Stimulated activated naive B cell treated with anti-CD40 and anti-IgM and Interleukin-4, amounts not matched to agents 10 μg/mL and 1 μg/mL and 100 μg/mL, for 72 hours (primary cell): ENCODE measurements at places on chromosomes 7 and 10.

- peaks cover 11% of the 10 kb centered on the region for H3K36me3 ChIP-seq
- H3K27ac ChIP-seq = peak overlapping the region; percentile 76
- no peak for DNase-seq
- H3K4me1 ChIP-seq = peaks cover 59% of the 10 kb centered on the region
Observed at GRCh38 chr10:79142064-79142491, 73.3 kb downstream of the ZMIZ1 start.

- no peaks in the 10 kb centered on the region for H3K27me3 ChIP-seq
- H3K4me1 ChIP-seq = no peaks in the 10 kb centered on the region
- no peak overlapping the region for H3K4me3 ChIP-seq
- no peak overlapping the region for H3K27ac ChIP-seq
- DNase-seq = no peak
Observed at GRCh38 chr7:110612680-110613079, 478.2 kb upstream of the LRRN3 start.

DNA sequence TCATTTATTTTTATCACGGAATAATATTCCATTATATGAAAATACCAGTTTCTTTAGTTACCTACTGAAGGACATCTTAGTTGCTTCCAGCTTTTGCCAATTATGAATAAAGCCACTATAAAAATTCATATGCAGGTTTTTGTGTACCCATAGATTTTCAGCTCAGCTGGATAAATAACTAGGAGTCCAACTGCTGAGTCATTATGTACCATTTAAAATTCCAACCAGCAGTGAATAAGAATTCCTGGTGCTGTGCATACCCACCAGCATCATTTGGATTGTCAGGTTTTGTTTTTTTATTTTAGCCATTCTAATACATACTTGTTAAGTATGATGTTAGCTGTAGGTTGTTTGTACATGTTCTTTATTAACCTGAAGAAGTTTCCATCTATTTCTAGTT is 14.5 kb downstream of the FAM24B start:
- H3K27ac ChIP-seq = no peak overlapping the region
- peaks cover 17% of the 10 kb centered on the region for H3K36me3 ChIP-seq
- peaks cover 25% of the 10 kb centered on the region for H3K4me1 ChIP-seq
- no peak for DNase-seq
- no peak overlapping the region for H3K4me3 ChIP-seq

DNA sequence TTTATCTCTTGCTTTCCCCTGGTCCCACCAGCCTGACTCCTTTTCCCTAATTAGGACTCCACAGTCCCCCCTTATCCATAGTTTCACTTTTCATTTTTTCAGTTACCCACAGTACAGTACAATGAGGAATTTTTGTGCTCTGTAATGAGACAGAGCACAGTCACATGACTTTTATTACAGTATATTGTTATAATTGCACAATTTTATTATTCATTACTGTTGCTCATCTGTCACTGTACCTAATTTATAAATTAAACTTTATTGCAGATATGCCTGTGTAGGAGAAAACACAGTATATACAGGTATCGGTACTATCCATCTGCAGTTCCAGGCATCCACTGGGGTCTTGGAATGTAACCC is 125.4 kb downstream of the KCNMA1 start:
- no peak overlapping the region for H3K4me3 ChIP-seq
- H3K36me3 ChIP-seq = no peaks in the 10 kb centered on the region
- peaks cover 11% of the 10 kb centered on the region for H3K27me3 ChIP-seq
- no peak for DNase-seq

DNA sequence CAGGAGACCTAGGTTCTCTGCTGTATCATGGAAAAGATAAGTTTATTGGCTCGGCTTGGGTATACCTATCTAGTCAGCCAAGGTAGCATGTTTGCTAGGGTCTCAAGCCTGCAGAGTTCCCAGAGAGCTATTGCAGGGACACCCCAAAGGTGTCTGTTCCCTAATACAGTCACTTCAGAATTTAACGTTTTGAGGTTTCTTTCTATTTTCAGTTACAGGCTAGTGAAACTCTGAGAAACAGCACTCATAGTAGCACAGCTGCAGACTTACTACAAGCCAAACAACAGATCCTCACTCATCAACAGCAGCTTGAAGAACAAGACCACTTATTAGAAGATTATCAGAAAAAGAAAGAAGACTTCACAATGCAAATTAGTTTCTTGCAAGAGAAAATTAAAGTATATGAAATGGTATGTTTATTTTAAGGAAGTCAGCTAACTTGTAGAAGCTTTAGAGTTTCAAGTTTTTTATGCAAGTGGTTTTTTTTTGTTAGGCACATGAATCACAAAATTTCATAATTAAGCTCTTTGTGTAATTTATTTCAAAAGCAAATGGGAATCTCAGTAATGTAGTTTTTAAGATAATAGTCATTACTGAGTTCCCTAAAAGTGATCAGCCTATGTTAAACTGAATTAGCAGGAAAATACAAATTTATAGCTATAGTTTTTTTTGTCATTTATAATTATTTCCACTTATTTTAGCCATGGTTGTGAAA is 54.9 kb downstream of the AKAP9 start:
- no peaks in the 10 kb centered on the region for H3K4me1 ChIP-seq
- no peak for DNase-seq
- H3K4me3 ChIP-seq = no peak overlapping the region

DNA sequence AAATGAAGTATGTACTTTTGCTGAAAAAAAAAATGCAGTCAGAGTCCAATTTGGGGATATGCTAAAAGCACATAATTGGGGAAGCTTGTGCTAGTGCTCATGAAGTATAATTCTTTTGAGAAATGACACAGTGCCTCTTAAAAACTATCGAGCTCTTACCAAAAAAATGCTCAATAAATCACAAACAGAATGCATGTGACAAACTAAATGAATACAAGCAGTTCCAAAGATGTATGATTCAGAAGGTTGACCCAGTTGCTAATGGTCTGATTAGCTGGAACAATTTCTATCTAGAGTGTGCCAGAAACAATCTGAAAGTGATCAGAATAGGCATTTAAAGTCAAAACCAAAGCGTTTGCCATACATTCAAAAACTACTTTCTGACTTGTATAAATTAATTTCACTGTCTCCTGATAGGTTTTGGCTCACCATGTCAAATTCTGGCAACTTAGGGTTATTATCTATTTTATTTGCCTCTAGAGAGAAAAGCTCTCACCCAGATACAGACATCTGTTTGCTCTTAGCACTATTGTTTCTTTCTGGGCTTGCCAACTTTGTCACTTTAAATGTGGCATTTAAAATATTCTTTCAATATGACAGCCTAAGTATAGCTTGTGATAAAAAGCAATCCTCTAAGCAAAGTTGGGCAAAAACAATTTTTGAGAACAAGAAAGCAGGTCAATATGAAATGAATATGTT is 114.7 kb upstream of the AHR start:
- peaks cover 23% of the 10 kb centered on the region for H3K4me1 ChIP-seq
- no peaks in the 10 kb centered on the region for H3K36me3 ChIP-seq
- H3K27me3 ChIP-seq = no peaks in the 10 kb centered on the region
- no peak overlapping the region for H3K27ac ChIP-seq

GRCh38 chr10:70647086-70647485 is 25.2 kb upstream of the ADAMTS14 start:
- peaks cover 19% of the 10 kb centered on the region for H3K36me3 ChIP-seq
- H3K27ac ChIP-seq = no peak overlapping the region
- no peak for DNase-seq
- H3K4me3 ChIP-seq = no peak overlapping the region
- no peaks in the 10 kb centered on the region for H3K4me1 ChIP-seq

DNA sequence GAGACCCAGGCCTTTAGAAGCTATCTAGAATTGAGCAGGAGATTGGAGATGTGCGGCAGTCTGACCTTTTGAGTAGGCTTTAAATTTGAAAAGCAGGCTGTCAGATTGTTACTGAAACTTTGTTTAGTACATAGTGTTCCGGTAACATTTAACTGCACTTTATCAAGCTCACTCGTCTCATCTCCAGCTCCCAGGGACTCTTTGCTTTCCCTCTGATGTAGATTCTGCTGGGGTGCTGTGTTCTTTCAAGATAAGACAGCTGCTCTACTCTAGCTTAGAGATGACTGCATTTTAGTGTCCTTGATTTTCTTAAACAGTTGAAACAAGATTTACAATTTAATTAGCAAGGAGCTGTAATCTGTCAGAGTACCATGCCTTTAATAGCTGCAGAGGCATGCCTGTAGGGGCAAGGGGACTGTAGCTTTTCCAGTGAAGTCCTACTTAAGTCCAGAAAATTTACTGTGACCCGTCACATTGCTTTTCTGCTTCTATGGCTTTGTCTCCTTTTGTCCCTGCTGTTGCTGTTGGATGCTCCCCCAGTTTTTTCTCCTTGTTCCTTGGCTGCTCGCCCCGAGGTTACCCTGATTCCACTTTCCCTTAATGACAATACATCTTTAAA is 56.4 kb upstream of the MTPN start:
- H3K27me3 ChIP-seq = no peaks in the 10 kb centered on the region
- no peak overlapping the region for H3K27ac ChIP-seq
- H3K4me1 ChIP-seq = no peaks in the 10 kb centered on the region
- no peak for DNase-seq

DNA sequence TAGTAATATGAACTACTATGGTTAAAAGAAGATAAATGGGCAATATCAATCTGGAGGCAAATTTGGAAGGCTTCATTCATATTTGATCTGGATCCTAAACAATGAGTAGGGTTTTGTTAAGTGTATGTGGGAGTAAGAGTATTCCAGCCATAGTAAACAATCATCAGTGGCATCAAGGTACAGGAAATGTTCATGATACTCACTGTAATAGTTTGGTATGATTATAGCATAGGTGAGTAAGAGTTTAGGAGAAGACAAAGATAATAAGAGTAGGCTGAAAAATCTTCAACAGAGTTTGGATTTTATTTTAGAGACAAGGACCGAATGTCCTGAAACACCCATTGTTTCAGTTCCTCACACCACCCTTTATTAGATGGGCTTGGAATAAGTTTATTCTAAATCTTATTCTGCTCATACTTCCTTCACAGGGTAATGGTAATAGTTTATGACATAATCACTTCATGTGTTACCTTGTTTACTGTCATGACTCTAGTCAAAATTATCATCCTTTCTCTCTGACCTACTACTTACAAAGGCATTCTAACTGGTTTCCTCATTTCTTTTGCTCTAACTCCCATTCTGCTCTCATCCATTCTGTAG is 38.9 kb downstream of the BRAF start:
- H3K27ac ChIP-seq = no peak overlapping the region
- no peak for DNase-seq
- peaks cover 71% of the 10 kb centered on the region for H3K4me1 ChIP-seq

DNA sequence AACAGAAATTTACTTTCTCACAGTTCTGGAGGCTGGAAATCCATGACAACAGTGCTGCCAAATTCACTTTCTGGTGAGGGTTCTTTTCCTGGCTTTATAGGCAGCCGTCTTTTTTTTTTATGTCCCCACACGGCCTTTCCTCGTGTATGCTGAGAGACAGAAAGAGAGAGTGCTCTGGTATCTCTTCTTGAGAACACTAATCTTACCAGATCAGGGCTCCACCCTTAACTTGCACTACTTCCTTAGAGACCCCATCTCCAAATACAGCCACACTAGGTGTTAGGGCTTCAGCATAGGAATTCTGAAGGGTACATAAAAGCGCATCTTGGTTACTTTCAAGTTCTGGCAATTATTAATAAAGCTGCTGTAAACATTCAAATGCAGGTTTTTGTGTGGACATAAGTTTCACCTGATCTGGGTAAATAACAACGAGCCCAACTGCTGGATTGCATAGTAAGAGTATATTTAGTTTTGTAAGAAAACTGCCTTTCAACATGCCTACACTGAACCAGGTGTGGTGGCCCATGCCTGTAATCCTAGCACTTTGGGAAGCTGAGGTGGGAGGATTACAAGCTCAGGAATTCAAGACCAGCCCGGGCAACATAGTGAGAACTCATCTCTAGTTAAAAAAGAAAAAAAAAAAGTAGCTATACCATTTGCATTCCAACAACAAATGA is 8.2 kb upstream of the C1GALT1 start:
- H3K27me3 ChIP-seq = no peaks in the 10 kb centered on the region
- H3K36me3 ChIP-seq = peaks cover 15% of the 10 kb centered on the region
- H3K4me1 ChIP-seq = peaks cover 18% of the 10 kb centered on the region
- H3K4me3 ChIP-seq = no peak overlapping the region
- no peak for DNase-seq
- H3K27ac ChIP-seq = no peak overlapping the region
